Fibroblast of skin of left biceps (primary cell): ENCODE measurements at places on chromosomes 4 and X.

- DNase-seq, result no peak
These were observed 9.9 kb upstream of the ANAPC4 start for GRCh38 chr4:25367004-25367621.

GRCh38 chr4:87213421-87214075 is 6.9 kb downstream of the KLHL8 start:
- no peak for DNase-seq

DNA sequence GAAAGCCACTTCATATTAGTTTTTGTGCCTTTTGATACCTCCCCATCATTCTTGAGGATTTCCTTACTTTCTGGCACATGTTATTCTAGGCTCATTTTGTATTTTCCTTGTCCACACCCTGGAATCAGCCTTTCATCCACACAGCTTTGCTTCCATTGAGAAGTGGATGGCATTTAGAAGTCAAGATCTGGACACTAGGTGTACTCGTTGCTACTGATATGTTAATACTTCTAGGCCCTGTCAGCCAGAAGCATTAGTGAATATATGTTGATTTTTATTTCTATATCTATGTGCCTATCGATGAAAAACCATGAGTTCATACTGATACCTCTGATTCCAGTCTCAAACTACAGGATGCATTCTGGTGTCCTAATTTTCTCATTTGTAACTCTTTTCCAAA is 73.2 kb downstream of the ARHGAP24 start:
- no peak for DNase-seq

DNA sequence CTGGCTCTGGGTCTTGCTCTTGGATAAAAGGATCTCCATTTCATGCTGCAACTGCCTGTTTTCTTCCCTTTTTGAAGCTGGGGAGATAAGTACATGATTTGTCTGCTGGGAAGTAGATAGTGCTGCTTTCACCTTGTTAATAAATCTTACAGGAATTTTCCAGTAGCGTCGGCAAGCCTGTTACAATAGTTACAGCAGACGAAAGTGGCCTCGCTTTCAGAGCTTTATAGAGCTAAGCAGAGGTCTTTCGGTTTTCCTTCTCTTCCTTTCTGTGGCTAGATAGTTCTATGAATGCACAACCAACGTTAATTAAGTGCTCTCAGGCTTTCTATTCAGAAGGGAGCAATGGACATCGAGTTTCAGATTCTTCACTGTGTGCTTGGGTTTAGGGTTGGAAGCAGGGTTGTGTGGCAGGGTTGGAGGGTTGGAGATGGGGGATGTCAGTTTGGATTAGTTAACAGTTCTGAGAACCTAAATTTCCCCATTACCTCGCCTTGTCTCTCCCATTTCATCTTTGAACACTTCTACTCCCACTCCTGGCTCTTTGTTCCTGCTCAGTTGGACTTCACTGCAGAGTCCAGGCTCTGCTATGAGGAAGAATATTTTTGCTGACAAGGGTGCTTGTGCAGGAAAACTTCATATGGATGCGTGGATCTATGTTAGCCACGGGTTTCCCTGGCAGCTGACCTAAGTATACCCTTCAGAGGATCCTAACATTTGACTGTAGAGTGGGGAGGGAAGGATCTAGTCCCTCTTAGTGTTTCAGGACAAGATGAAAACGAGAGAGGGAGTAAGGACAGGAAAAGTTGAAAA is 237.9 kb downstream of the ARHGAP10 start:
- DNase-seq, result no peak

DNA sequence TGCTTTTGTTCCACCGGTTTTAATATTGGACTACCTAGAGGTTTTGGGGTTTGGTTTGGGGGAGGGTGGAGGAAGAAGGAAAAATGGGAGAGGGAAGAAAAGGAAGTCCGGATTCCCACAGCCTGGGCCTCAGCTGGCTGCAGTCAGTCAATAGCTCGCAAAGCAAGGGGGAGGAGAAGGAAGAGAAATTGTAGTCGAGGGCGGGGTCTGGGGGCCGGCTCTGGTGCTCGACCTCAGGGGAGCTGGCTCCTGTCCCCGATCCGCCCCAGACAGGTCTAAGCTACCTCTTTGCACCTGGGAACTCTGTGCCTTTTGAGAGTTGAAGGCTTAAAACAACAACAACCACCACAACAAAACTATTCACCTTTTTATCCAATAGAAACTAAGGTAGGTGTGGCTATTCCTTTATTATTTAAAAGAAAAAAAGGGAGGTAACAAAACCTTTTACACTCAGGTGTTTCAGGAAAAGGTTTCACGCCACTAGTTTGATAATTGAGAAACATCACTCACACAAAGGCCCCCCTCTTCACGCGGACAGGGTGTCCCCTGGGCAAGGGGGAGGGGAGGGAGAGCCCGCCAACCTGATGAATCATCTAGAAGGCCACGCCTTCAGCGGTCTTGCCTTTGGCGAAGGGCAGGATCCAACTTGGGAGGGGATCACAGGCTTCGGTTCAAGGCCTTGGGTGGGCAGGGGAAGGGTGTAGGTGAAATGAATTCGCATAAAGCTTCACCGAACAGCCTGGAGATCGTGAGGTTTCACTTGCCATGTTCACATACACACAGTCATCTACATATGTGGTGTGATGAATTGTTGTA is 1.6 kb upstream of the LNX1 start:
- no peak for DNase-seq
